Dorsolateral prefrontal cortex (tissue), 122 donors: ENCODE measurements at places on chromosomes 7 and 10. TPM values are rescaled to one million over a fixed set of nuclear protein-coding genes. Genes with fewer than 3 reads are reported as not detected.

Gene TUBAL3
- 0.35 TPM for total RNA-seq

Gene SEPTIN7
- total RNA-seq: 509 TPM

Gene GNGT1
- not detected for total RNA-seq

Gene GNAT3
- not detected for total RNA-seq

Gene LDB1
- 75.9 TPM for total RNA-seq

Gene GATA3
- not detected for total RNA-seq

Gene CDK6
- 25.3 TPM for total RNA-seq

Gene PNLIP
- total RNA-seq: not detected

Gene NKX1-2
- 0.69 TPM for total RNA-seq

Gene PNLIPRP3
- not detected for total RNA-seq
